ENCODE measurements at places on chromosomes 11 and 22.

GRCh38 chr11:134630861-134631260 is 218.8 kb upstream of the B3GAT1 start:
- DNase-seq: no peak

DNA sequence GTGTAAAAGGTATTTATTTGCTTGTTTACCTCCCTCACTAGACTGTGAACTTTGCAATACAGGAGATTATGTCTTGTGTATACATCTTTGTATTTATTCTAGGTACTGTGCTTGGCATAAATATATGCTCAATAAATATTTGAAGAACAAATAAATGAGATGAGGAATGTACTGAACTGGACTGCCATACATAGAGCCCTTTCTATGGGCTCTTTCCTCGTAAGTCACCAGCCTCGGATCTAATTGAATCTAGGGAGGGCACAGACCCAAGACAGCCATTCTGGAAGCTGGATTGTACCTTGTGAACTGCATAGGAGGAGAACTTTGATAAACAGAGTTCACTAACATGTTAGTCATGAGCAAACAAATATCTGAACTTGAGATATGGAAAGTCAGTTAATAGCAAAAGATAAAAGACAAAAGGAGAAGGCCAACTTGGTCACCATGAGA is 503.9 kb downstream of the INSC start:
- no peak for DNase-seq

- DNase-seq: no peak
Observed at GRCh38 chr22:49290711-49291110, 537.0 kb downstream of the BRD1 start.

GRCh38 chr11:44701276-44701675 is 25.5 kb upstream of the TSPAN18 start:
- DNase-seq: no peak

DNA sequence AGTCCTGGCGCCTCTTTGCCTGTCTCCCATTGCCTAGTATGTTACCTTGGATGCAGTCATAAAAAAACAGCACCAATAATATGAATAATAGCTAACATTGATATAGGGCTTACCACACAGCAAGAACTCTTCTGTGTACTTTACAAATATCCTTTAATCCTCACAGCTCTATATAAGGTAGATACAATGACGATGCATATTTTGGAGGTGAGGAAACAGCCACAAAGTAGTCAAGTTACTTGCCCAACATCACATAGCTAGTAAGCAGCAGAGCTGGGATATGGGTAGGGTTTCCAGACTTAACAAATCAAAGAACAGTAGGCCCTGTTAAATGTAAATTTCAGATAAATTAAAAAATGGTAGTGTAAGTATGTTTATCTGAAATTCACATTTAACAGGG is 128.8 kb downstream of the ST3GAL4 start:
- no peak for DNase-seq

GRCh38 chr11:93051186-93051585 is 81.7 kb downstream of the MTNR1B start:
- no peak for DNase-seq

GRCh38 chr11:60485987-60486386 is 6.6 kb upstream of the MS4A12 start:
- DNase-seq: no peak

DNA sequence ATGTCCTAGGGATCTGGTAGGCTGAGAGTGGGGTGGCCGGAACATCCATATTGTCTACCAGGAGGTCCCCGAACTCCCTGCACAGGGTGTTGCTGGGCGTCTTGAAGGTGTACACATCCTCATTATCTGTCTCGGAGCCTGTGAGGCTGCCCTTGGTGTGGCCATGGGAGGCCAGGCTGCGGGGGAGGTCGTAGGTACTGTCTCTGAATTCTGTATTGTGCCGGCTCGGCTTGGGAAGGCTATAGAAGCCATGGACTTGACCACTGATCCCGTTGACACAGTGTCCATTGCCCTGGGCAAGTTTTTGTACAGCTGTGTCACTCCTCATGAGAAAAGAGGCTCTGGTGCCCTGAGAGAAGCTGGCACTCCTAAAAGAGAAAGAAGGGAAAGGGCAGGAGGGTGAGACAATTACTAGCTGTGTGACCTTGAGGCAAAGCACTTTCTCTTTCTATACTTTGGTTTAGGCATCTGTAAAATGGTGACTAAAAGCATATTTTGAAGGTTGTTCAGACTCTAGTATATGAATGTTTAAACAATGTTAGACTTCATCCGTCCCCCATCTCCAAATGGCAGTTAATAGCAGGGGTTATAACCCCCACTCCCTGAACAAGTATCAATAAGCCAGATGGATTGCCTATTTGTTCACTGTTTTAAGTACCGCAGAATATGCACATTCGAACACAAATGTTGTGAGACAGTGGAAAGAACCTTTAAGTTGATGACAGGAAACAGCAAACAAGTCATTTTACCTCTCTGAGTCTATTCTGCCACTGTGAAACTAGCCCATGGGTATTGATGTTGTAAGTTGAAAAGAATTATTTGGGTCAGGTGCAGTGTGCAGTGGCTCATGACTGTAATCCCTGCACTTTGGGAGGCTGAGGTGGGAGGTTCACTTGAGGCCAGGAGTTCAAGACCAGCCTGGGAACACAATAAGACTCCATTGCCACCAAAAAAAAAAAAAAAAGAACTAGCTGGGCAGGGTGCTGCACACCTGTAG is 38.3 kb downstream of the USP35 start:
- DNase-seq: no peak

- no peak for DNase-seq
Observed at GRCh38 chr22:22800716-22801115, 86.9 kb upstream of the IGLL5 start.

GRCh38 chr11:131737357-131737756 is 366.9 kb downstream of the NTM start:
- DNase-seq: no peak

DNA sequence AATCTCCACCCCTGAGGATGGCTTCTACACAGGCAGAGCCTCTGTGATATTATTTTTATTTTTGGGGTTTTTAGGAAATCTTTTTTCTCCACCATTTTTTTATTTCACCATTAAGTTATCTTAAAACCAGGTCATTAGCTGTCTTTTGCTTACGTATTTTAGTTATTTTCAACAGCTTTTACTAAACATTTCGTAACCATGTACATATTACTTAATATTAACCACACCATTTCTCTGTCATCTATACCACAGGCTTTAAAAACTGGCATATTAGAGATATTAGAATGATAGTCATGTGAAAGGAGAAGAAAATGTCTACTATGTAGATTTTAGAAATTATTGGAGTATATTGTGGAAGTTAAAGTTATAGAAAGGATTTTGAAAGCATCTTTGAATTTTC is 37.4 kb downstream of the YAP1 start:
- DNase-seq: no peak

- no peak for DNase-seq
Observed at GRCh38 chr11:124873951-124874350, 8.7 kb downstream of the ROBO3 start.

- no peak for DNase-seq
Observed at GRCh38 chr22:49055406-49055805, 772.3 kb downstream of the BRD1 start.

GRCh38 chr11:102577182-102577581 is 46.6 kb upstream of the MMP7 start:
- DNase-seq: no peak

GRCh38 chr11:94751786-94752185 is 16.4 kb upstream of the AMOTL1 start:
- no peak for DNase-seq

DNA sequence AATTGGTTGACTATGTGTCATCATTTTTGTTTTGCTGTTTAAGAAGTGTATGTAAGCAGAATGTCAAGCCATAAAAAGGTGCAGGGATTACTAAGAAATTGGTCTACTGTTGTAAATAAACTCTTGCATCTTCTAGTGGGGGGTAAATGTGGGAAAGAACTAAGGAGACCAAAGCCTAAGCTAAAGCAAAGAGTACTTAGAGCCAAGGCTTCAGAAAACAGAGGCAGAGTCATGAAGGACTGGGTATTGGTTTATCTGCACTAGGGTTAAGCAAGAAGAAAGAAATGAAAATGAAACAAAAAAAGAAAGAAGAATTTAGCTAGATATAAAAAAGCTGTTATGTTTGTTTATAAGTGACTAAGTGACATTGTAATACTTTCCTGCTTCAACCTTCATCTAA is 628.1 kb downstream of the METTL15 start:
- no peak for DNase-seq

DNA sequence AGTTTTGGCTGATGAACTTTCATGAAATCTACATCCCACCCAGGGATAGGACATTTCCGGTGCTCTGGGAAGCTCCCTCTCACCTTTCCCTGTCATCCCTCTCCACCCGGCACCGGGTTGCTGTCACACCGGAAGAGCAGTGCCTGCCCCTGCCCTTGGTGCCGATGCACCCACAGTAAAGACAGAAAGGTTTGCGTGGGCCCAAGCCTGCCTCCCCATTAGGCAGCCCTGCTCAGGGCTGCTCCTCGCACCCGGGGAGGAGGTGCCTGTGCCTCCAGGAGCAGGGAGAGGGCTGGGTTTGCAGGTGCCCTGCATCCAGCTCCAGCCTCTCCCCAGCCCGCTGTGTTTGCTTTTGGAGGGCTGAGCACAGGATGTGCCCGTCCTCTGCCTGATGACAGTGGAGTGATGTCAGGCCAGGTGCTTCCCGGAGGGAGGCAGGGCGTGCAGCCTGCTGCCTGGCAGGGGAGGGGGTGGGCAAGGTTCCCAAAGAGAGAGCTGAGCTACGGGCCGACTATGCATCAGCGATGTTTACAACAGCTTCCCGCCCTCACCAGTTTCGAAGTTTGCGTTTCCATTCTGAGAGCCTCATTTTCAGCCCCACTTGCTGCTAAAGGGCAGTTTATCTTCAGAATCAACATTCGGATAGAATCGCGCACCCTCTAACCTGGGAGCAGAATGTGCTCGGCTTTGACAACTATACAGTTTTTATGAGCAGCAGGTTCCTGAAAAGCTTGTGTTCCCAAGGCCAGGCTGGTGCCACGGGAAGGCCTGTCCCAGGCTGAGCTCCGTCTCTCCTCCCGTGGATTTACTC is 83.2 kb upstream of the CLDN5 start:
- no peak for DNase-seq

DNA sequence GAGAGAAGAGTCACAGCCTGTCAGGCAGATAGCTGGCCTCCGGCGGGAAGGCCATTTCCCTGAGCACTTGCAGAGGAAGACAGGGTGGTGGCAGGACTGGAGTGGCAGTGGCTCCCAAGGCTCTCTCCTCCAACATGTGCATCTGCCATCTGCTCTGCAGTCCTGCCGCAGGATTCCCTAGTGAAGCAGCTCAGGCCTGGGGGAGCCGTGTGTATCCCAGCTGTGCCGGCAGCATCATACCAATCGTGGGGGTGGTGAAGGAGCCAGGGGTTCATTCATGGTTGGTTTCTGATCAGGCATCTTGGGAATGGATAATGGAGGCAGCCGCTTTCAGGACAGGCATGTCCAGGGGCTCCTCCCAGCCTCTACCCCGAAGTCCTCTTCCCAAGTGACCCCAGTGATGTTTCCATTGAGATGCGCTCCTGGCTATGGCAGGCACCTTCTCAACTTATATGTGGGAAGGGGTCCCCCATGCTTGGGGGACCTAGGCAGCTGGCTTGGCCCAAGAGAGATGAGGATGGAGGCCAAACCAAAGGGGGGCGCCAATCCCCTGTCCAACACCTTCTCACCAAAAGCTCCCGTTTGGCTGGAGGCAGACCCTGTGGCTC is 6.1 kb downstream of the TAGLN start:
- DNase-seq: no peak

GRCh38 chr11:20926799-20927540 is 257.6 kb downstream of the NELL1 start:
- DNase-seq: no peak

GRCh38 chr11:15815246-15816195 is 540.8 kb downstream of the SOX6 start:
- DNase-seq: no peak

GRCh38 chr11:44861849-44862557 is 88.7 kb downstream of the TP53I11 start:
- peak; percentile 96 for DNase-seq

DNA sequence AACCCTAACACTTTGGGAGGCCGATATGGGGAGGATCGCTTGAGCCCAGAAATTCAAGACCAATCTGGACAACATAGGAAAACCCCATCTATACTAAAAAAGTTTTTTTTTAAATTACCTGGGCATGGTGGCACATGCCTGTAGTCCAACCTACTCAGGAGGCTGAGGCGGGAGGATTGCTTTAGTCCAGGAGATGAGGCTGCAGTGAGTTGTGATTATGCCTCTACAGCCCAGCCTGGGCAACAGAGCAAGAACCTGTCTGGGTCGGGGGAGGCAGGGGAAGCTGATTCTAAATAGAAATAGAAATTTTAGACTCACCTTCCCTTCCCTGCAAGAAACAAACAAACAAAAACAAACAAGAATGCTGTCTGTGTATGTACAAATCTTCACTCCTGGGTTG is 52.9 kb upstream of the PRODH start:
- no peak for DNase-seq

- no peak for DNase-seq
Observed at GRCh38 chr11:62073061-62073460, 50.8 kb upstream of the INCENP start.

DNA sequence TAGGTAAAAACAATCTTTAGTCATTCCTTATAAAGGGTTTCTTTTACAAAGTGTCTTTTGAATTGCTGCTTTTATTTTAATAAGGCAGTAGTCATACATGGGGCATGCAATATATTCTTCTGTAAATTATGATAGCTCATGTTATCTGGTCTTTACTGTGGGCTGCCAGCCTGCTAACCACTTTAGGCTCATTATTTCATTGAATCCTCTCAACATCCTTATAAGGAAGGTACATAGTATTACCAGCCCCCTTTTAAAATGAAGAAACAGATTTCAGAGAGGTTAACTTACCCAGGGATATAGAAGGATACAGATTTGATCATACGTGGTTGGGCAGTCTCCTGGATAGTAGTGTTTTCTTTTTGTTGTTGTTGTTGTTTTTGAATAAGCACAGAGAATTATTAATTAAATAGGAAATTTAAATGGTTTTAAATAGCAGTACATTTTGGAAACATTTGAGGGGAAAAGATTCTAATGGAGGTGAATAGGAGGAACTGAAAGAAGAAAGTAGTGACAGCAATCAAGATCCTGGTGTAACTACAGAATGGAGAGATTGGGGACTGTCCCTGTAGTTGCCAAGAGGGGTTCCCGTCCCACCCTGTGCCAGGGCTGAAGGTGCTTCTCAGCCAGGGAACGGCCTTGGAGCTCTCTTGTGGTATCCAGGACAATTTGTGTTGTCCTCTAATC is 21.0 kb downstream of the SPECC1L start:
- DNase-seq: no peak

GRCh38 chr11:134049303-134049702 is 19.6 kb upstream of the JAM3 start:
- no peak for DNase-seq

- DNase-seq: no peak
Observed at GRCh38 chr11:86769219-86769618, 31.1 kb upstream of the PRSS23 start.

GRCh38 chr11:118202599-118203422 is 22.0 kb downstream of the JAML start:
- DNase-seq: no peak

DNA sequence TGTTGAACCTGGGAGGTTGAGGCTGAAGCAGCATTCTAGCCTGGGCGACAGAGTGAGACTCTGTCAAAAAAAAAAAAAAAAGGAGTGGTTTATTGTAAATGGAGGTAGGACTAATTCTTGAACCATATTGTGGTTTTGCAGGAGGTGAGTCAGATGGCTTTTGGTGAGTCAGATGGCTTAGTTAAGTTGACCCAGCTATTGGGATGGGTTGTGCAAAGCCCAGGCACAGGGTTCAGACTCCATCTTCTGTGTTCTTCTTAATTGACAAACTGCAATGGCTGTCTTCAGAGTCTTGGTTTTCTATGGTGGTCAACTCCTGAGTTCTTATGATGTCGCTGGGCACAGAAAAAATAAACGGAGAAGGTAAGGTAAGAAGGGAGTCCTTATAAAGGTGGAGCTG is 182.7 kb downstream of the ADAMTS15 start:
- no peak for DNase-seq
